ENCODE measurements at places on chromosomes 13 and 19. TPM values are rescaled to one million over a fixed set of nuclear protein-coding genes. Genes with fewer than 3 reads are reported as not detected.
A peak's percentile ranks its signal among the peaks of the same experiment; 100 is the strongest.

DNA sequence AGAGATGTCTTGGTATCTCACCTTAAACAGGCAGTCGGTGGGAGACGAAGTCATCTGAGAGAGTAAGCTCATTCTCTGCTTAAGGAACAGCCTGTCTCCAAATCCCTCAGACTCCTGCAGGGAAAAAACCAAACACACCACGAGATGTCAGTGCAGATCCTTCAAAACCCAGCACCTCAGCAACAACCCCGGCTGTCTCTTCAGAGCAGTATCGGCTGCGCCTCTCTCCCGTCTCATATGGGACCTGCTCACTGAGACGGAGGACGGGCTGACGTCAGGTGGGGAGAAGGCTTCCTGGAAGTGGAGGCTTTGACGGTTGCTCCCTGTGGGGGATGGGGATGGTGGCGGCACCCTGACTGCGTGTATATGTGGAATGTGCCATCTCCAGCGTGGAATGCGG, 43.6 kb downstream of the ANKRD27 start:
- peaks cover 31% of the 10 kb centered on the region for H3K36me3 ChIP-seq
- no peak overlapping the region for H3K27ac ChIP-seq
- no peak for DNase-seq
- no peak overlapping the region for H3K4me3 ChIP-seq
- no peaks in the 10 kb centered on the region for H3K4me1 ChIP-seq

Gene SCN1B
- 25.1 TPM for total RNA-seq

GRCh38 chr13:98398581-98398980, 178.3 kb downstream of the STK24 start:
- H3K27me3 ChIP-seq = no peaks in the 10 kb centered on the region
- no peak for DNase-seq
- H3K4me3 ChIP-seq = no peak overlapping the region
- no peak overlapping the region for H3K27ac ChIP-seq

Gene SLC25A15
- total RNA-seq = 7.7 TPM

DNA sequence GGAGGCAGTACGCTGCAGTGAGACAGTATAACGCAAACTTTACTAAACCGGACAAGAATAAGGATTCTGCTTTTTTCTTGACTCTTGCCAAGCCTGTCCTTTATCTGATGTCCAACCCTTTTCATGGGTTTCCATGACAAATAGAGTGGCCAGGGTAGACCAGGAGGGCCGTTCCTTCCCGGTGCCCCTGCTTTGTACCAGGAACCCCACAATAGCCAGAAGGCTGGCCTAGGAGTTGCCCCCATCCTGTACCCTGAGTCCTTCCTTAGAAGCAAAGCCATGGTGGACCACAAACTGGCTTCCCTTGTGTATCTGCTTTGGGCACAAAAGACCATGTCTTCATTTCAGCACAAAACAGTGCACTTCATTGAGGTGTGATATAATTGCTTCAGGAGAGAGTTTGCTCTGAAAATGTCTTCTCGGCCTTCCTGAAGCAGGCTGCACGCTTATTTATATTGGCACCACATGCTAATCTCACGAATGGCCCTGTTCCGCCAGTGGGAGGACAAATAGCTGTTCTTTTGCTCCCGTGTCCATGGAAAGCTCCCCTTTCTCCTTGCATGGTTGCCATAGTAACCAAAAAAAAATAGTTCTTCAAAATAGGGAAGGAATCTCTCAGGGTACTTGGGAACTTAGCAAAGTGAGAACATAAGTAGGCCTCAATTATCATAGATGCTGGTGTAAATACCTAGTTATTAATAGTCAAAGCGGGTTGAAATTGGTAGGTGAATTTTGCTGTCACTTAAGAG, 222.1 kb downstream of the ZIC5 start:
- no peaks in the 10 kb centered on the region for H3K4me1 ChIP-seq
- H3K4me3 ChIP-seq = no peak overlapping the region
- no peak for DNase-seq
- no peak overlapping the region for H3K27ac ChIP-seq

Gene NFIX
- total RNA-seq = 126 TPM

Gene DKKL1
- not detected for total RNA-seq

DNA sequence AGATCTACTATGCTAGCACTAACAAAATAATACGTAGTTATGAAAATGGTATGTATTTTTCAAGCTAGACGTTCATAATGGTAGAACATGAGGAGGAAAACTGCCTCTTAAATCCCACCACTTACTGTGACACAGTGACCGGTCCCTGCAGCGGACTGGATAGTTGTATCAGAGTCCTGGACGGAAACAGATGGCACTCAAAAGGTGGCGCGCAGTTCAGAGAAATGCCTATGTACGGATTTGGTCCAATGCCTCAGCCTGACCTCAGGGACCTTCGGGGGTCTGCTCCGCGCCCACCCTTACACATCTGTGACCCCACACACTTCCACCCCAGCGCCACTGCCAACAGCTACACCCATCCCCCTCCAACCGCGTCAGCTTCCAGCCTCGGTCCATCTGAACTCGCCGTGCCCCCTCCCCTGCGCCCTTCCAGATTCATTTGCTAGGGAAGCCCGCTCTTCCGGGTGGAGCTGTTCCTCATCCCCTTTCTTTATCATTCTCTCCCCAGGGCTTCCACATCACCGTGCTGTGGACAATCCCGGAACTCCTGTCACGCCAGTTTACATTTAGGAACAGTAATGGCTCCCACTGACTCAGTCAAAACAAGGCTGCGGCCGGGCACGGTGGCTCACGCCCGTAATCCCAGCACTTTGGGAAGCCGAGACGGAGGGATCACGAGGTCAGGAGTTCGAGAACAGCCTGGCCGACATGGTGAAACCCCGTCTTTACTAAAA, 792 bp upstream of the LENG8 start:
- peak overlapping the region; percentile 96 for H3K27ac ChIP-seq
- peaks cover 34% of the 10 kb centered on the region for H3K4me1 ChIP-seq
- H3K27me3 ChIP-seq = no peaks in the 10 kb centered on the region

Gene SPRED3
- 4.1 TPM for total RNA-seq

DNA sequence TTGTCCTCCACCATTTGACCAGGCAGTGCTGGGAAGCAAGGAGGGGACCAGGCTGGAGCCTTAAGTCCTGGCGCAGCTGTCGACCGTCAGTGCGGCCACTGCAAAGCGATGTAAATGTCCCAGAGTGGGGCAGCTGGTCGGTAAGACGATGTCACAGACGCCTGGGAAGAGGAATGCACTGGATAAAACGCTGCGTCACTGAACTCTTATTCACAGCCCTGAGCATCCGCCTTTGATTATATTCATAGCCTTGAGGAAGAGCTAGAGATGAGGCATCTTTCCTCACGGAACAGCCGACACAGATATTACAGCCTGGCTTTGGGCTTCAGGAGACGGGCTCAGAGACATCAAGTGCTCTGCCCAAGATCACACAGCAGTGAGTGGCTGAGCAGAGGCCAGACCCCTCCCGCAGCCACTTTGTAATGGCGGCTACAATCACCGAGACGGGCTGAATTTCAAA, 17.6 kb upstream of the TUBGCP3 start:
- peak overlapping the region; percentile 70 for H3K4me3 ChIP-seq
- H3K4me1 ChIP-seq = peaks cover 13% of the 10 kb centered on the region
- no peaks in the 10 kb centered on the region for H3K27me3 ChIP-seq
- H3K36me3 ChIP-seq = no peaks in the 10 kb centered on the region
- DNase-seq = no peak
- no peak overlapping the region for H3K27ac ChIP-seq

DNA sequence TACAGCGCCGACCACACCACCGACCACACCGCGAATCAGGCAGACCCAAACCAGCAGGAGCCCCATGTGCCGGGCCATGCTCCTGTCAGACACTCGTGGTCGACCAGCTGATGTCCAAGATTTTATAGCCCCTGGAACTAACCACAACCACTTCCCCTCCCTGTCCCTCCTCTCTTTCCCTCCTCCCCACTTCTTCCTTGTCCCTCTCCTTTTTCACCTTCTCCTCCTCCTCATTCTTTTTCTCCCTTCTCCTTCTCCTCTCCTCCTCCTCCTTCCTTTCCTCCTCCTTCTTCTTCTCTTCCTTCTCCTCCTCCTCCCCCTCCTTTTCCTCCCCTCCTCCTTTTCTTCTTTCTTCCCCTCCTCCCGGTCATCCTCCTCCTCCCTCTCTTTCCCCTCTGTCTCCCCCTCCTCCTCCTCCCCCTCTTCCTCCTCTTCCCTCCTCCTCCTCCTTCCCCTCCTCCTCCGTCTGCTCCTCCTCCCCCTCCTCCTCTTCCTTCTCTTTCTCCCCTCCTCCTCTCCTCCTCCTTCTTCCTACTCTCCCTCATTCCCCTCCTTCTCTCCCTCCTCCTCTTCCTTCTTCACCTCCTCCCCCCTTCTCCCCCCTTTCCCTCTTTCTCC, 670 bp downstream of the BSPH1 start:
- no peak for DNase-seq
- H3K4me3 ChIP-seq = no peak overlapping the region
- H3K27ac ChIP-seq = no peak overlapping the region
- H3K36me3 ChIP-seq = no peaks in the 10 kb centered on the region

GRCh38 chr13:114282041-114282670, 755 bp downstream of the UPF3A start:
- H3K4me1 ChIP-seq = peaks cover 10% of the 10 kb centered on the region
- peak; percentile 6 for DNase-seq
- peak overlapping the region; percentile 76 for H3K27ac ChIP-seq
- H3K36me3 ChIP-seq = no peaks in the 10 kb centered on the region
- H3K27me3 ChIP-seq = no peaks in the 10 kb centered on the region

Gene PLIN4
- 7.1 TPM for total RNA-seq

DNA sequence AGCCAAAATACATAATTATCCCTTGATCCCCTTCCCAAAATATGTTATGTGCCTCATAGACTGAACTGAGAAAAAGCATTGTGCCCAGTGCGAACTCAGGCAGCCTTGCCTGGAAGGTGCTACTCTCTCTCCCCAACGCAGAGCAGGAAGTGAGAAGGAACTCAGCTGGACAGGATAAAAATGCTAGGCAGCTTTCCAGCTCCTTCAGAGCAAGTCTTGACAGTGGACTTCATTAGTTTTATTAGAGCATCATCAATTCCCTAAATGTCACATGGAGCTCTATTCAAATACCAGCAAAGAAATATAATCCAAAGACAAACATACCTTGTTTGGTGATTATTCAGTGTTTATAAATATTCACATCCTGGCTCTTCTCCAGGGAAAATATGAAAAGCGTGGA, 202.4 kb downstream of the RFC3 start:
- no peak overlapping the region for H3K4me3 ChIP-seq
- no peaks in the 10 kb centered on the region for H3K27me3 ChIP-seq
- no peaks in the 10 kb centered on the region for H3K36me3 ChIP-seq
- H3K4me1 ChIP-seq = no peaks in the 10 kb centered on the region
- H3K27ac ChIP-seq = no peak overlapping the region

GRCh38 chr13:110367620-110368019, 60.5 kb downstream of the COL4A2 start:
- peak overlapping the region; percentile 94 for H3K27ac ChIP-seq
- no peak for DNase-seq
- H3K36me3 ChIP-seq = no peaks in the 10 kb centered on the region
- H3K4me3 ChIP-seq = no peak overlapping the region
- peaks cover 35% of the 10 kb centered on the region for H3K4me1 ChIP-seq
- no peaks in the 10 kb centered on the region for H3K27me3 ChIP-seq

DNA sequence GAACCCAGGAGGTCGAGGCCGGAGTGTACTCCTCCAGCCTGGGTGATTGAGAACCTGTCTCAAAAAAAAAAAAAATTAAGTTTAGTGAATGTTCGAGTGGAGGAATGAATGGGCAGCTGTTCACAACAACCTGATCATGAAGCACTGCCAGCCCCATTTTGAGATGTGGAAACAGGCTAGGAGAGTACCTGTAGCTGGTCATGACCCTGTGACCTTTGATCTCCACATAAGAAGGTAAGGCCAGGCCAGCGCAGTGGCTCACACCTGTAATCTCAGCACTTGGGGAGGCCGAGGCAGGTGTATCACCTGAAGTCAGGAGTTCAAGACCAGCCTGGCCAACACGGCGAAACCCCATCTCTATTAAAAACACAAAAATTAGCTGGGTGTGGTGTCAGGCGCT, 7.6 kb downstream of the RAVER1 start:
- no peak overlapping the region for H3K4me3 ChIP-seq
- peaks cover 79% of the 10 kb centered on the region for H3K36me3 ChIP-seq
- no peak overlapping the region for H3K27ac ChIP-seq
- H3K27me3 ChIP-seq = no peaks in the 10 kb centered on the region
- no peaks in the 10 kb centered on the region for H3K4me1 ChIP-seq

Gene ZNF763
- total RNA-seq = 5.9 TPM

Gene GTF2F1
- 22.7 TPM for total RNA-seq

DNA sequence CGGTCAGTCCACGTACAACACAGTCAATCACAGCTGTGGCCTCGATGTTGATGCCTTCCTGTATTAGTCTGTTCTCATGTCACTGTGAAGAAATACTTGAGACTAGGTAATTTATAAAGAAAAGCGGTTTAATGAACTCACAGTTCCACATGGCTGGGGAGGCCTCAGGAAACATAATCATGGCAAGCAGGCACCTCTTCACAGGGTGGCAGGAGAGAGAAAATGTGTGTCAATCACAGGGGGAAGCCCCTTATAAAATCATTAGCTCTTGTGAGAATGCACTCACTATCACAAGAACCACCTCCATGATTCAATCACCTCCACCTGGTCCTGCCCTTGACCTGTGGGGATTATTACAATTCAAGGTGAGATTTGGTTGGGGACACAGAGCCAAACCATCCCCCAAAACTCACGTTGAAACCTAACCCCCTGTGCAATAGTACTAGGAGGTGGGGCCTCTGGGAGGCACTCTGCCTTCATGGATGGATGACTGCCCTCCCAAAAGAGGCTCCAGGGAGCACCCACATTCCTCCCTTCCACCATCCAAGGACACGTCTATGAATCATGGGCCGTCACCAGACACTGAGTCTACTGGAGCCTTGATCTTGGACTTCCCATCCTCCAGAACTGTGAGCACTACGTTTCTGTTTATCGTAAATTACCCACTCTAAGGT, 2.3 kb upstream of the PROZ start:
- no peaks in the 10 kb centered on the region for H3K36me3 ChIP-seq
- no peak overlapping the region for H3K4me3 ChIP-seq
- no peak for DNase-seq
- H3K4me1 ChIP-seq = peaks cover 7% of the 10 kb centered on the region
- H3K27me3 ChIP-seq = no peaks in the 10 kb centered on the region
- H3K27ac ChIP-seq = no peak overlapping the region

DNA sequence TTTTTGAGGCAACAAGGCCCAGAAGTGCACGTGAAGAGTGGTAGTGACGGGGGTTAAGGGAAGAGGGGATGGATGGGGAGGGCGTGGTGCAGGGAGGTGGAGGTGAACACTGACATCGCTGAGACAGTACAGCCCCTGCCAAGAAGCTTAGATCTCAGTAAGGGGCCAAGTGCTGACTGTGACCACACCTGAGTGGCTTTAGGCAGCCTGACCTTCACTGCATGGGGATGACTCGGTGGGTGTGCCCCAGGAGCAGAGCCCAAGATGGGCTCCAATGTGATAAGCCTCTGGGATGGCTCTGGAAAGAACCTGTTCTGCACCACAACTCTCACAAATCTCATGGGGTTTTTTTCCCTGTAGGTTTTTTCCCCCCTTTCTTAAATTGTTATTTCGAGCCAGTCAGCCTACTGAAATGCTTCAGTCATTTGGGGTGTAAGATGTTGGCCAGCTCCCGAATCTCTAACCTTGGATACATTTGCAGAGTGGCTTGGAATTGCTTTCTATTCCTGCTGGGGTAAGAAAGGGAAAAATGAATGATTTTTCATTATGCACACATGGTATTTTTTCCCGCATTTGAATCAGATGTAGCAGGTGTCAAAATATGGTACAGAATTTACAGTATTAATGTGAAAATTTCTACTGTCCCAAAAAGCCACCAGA, 165.0 kb downstream of the TM9SF2 start:
- no peak overlapping the region for H3K27ac ChIP-seq
- no peaks in the 10 kb centered on the region for H3K4me1 ChIP-seq
- H3K36me3 ChIP-seq = no peaks in the 10 kb centered on the region
- no peak overlapping the region for H3K4me3 ChIP-seq
- H3K27me3 ChIP-seq = no peaks in the 10 kb centered on the region
